ENCODE measurements at places on chromosomes 2 and 18. TPM values are rescaled to one million over a fixed set of nuclear protein-coding genes. Genes with fewer than 3 reads are reported as not detected.

Gene ANKRD29
- total RNA-seq: 8.9 TPM

Gene RPL31
- 659 TPM for total RNA-seq

DNA sequence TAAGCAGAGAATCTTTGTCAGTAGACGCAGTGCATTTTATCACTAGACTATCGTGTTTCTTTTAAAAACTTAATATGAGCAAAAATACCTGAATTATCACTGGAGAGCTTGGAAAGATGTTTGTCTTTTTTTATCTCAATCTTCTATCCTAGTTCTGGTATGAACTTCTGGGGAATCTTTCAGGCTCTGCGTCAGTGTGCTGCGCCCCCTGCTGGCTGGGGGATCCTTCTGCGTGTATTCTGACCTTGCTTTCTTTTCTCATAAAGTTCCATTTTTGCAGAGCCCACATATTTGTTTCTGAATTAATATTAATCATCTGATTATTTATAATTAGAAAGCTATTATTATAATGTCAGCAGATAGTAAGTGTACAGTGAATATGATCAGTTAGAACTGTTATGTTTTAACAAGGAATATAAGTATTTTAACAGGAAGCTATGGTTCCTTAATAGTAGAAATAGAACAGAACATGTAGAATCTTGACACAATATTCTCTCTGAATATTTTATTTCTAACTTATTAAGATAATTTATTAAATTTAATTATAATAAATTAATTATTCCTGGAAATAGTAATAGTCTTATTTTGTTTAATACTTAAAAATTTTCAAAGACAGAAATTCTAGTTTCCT, 945.0 kb upstream of the CRIM1 start:
- DNase-seq: peak; percentile 63
- H3K27ac ChIP-seq: no peak overlapping the region
- H3K4me3 ChIP-seq: no peak overlapping the region
- H3K4me1 ChIP-seq: no peaks in the 10 kb centered on the region
- H3K36me3 ChIP-seq: no peaks in the 10 kb centered on the region

DNA sequence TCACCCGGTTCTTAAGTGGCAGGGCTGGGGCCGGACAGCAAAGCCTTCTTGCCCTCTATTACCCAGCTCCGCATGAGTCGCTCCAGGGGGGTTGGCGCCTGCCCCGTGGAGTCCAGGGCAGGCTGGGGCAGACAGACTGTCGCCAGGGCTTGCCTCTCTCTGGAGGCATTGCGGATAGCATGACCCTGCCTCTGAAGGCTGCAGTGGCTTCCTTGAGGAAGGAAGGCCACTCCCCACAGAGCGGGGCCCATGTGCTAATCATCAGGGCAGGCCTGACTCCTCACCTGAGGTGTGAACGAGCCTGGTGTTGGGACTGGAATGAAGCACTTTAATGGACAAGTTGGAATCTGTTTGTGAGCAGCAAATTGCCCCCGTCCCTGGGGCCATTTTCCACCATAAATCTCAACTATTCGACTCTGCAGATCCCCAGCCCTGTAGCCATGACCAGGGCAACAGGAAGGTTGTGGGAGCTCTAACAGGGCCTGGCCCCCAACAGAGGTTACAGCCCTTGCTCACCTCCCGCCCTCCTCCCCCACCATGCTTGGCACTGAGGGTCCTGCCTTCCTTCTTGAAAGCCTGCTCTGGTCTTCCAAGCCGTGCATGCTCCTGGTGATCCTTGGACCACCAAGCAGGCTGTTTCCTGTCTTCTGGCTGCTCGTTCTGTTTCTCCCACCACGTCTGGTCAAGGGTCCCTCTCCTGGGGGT, 144.9 kb upstream of the HAAO start:
- H3K4me1 ChIP-seq: peaks cover 6% of the 10 kb centered on the region
- DNase-seq: no peak
- no peak overlapping the region for H3K4me3 ChIP-seq
- no peaks in the 10 kb centered on the region for H3K27me3 ChIP-seq
- H3K36me3 ChIP-seq: no peaks in the 10 kb centered on the region

Gene THSD7B
- total RNA-seq: not detected

DNA sequence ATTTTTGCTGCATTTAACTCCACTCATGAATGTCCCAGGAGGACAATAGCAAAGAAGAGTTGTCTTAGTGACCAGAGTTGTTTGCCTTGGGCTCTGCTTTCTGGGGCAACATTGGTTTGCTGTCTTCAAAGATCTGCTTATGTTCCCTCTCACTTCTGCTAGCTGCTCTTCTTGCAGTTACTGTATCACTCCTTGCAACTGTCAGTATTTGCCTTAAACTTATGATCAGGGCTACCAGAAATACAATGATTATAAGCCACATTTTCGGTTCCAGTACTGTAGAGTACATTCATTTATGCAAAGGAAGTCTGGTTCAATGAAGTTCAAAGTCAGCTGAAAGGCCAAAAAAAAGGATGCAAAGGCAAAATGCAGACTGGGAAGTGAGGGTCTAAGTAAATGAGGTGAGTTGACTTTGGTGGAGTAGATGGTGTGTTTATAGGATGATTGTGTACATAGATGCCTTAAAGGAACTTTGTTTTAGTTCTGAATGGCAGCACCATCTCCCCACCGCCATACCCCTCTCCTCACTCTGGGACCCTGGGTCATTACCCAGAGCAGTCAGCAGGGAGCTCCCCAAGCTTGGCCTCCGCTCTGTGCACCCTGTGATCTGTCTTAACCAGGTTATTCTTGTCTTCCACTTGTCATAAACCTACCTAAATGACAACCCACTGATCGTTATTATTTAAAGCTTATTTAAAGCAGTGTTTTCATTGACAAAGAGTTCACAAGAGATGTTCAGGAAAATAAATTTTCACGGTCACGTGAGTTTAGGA, 236.0 kb downstream of the DOK6 start:
- H3K27ac ChIP-seq: no peak overlapping the region
- no peaks in the 10 kb centered on the region for H3K4me1 ChIP-seq
- H3K36me3 ChIP-seq: no peaks in the 10 kb centered on the region
- H3K4me3 ChIP-seq: no peak overlapping the region

DNA sequence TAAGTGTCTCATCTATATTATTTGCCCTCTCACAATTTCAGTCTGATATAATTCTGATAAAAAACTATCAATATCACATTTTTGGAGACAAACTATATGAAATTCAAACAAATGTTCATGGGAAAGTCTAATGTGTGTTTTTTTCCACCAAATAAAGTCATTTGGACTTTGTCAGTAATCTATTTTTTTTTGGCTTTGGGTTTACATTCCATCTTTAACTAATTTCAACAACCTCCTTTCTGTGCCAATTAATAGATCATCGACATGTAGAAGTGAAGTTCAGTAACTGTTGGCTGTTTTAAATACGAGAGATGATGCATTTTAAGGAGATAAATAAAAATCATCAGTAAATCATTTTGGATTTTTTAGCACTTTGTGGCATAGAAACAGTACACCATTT, 1623.0 kb upstream of the ACVR2A start:
- H3K27me3 ChIP-seq: no peaks in the 10 kb centered on the region
- no peaks in the 10 kb centered on the region for H3K36me3 ChIP-seq
- no peak overlapping the region for H3K4me3 ChIP-seq
- DNase-seq: no peak

Gene LHCGR
- not detected for total RNA-seq

DNA sequence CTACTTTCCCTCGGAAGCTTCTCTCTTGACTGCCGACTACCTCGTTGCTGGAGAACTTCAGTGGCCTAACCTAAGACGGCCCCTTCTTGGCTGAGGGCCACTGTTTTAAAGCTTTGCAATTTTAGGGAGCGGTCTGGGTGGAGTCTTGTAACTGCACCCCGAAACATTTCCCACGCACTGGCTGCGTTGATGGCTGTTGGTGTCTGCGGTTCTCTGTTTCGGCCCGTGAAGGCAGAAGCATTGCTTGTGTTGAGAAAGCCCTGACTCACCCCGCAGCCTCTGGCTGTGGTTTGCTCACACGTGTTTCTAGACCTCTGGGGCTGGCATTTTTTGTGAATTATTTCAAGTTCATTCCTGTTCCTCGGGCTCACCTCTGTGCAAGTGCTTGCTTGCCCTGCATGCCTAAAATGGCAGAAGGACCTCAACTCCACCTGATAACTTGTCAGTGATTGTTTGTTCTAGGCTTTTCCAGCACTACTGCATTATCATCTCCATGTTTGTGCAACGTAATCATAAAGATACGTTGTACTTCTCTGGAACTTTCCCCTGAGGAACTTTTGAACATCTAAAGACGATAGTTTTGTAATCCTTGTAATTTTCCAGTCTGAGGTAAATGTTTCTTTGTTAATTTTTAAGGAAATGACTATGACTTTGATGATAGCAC, 94.2 kb upstream of the DLX2 start:
- no peaks in the 10 kb centered on the region for H3K36me3 ChIP-seq
- no peaks in the 10 kb centered on the region for H3K27me3 ChIP-seq
- no peak overlapping the region for H3K4me3 ChIP-seq
- peak; percentile 78 for DNase-seq

DNA sequence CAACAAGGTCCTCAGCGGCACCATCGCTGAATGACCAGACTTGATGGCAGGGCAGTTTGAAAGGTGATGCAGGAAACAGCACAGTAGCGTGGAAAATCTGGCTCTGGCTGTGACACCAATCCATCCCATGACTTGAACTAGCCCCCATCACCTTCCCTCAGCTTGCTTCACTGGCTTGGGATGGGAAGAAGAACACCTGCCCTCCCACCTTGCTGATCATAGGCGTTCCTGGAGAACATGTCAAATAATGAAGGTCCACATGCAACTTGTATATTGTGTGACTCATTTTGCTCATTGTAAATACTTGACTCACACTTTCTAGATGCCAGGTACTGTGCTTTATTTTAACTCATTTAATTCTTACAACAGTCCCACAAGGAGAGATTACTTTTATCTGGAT, 292.4 kb upstream of the SPRED2 start:
- H3K27ac ChIP-seq: no peak overlapping the region
- no peaks in the 10 kb centered on the region for H3K4me1 ChIP-seq
- no peaks in the 10 kb centered on the region for H3K36me3 ChIP-seq
- no peak overlapping the region for H3K4me3 ChIP-seq
- no peak for DNase-seq
- 0 out of 2 replicates have a peak, but pooled peaks cover 6% of the 10 kb centered on the region for H3K27me3 ChIP-seq

Gene CCDC141
- total RNA-seq: not detected

DNA sequence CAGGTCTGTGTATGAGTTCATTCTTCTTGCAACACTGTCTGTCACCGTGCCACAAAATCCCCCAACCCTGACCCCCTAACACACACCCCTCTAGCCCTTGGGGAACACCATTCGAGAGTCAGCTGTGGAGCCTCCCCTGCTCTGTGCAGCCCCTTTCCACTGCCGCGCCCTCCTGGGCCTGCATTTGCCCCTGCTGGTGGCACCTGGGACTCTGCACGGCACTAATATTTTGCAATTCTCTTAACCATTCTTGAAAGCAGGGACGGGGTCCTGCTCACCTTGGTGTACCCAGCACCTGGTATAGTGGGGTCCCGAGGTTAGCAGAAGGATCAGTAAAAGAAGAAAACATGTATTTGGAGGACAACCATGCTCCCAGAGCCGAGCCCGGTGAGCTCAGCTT, 124.0 kb downstream of the HDAC4 start:
- no peaks in the 10 kb centered on the region for H3K36me3 ChIP-seq
- no peak overlapping the region for H3K27ac ChIP-seq
- no peak overlapping the region for H3K4me3 ChIP-seq
- peaks cover 43% of the 10 kb centered on the region for H3K4me1 ChIP-seq
- DNase-seq: no peak

Gene CCDC85A
- total RNA-seq: 9.9 TPM

- no peaks in the 10 kb centered on the region for H3K36me3 ChIP-seq
- H3K4me3 ChIP-seq: no peak overlapping the region
- H3K4me1 ChIP-seq: no peaks in the 10 kb centered on the region
- H3K27ac ChIP-seq: no peak overlapping the region
- H3K27me3 ChIP-seq: no peaks in the 10 kb centered on the region
These were observed 57.6 kb downstream of the BOLA3 start for GRCh38 chr2:74089816-74090745.

DNA sequence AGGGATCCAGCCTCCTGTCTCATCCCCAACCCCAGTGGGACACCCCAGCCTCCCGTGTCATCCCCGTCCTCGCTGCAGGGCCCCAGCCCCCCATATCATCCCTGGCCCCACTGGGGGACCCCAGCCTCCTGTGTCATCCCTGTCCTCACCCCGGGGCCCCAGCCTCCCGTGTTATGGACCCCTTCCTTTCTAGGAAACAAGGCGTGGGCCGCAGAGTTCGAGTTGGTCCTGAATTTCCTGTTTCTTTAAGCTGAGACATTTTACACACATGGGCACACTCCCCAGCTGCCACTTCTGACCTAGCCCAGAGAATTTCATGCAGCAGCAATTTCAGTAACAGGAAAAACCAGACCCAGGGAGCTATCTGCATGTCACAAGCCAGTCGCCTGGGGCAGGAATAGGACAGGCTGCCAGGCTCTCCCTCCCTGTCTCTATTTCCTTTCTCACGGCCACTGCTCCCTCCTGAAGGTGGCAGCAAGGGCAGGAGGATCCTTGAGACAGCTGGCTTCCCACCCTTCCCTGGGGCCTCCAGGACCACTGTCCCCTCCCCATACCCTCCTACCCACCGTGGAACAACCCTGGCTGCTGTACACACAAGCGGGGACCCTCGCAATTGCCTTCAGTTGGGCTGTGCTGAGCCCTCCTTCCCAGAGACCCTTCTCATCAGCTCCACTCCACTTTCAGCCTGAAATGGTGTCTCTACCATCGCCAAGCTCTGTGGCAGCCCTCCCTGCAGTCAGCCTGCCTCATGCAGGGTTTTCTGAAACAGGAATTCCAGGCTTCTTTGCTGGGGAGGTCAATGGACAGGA, 141.9 kb upstream of the ID2 start:
- DNase-seq: no peak
- no peaks in the 10 kb centered on the region for H3K36me3 ChIP-seq
- H3K4me1 ChIP-seq: peaks cover 41% of the 10 kb centered on the region
- no peaks in the 10 kb centered on the region for H3K27me3 ChIP-seq
- H3K27ac ChIP-seq: no peak overlapping the region
- H3K4me3 ChIP-seq: no peak overlapping the region

- no peaks in the 10 kb centered on the region for H3K27me3 ChIP-seq
- H3K4me1 ChIP-seq: no peaks in the 10 kb centered on the region
- no peak for DNase-seq
- H3K36me3 ChIP-seq: no peaks in the 10 kb centered on the region
These were observed 638.1 kb downstream of the DSC3 start for GRCh38 chr18:30404422-30404821.

GRCh38 chr2:45002686-45003085, 6.6 kb downstream of the SIX2 start:
- no peak overlapping the region for H3K27ac ChIP-seq
- no peaks in the 10 kb centered on the region for H3K4me1 ChIP-seq
- no peak overlapping the region for H3K4me3 ChIP-seq
- H3K36me3 ChIP-seq: no peaks in the 10 kb centered on the region
- H3K27me3 ChIP-seq: peaks cover 74% of the 10 kb centered on the region
- DNase-seq: no peak

Gene SERPINB7
- 18.6 TPM for total RNA-seq

- H3K4me1 ChIP-seq: no peaks in the 10 kb centered on the region
- no peak overlapping the region for H3K4me3 ChIP-seq
- no peak for DNase-seq
- no peaks in the 10 kb centered on the region for H3K36me3 ChIP-seq
These were observed 54.1 kb downstream of the DSC3 start for GRCh38 chr18:30988440-30988839.

Data from GM23248 (cell line).